ENCODE measurements at places on chromosomes 7 and 10.

- no peak for DNase-seq
Measured at GRCh38 chr10:17606547-17607040, 10.6 kb downstream of the HACD1 start.

DNA sequence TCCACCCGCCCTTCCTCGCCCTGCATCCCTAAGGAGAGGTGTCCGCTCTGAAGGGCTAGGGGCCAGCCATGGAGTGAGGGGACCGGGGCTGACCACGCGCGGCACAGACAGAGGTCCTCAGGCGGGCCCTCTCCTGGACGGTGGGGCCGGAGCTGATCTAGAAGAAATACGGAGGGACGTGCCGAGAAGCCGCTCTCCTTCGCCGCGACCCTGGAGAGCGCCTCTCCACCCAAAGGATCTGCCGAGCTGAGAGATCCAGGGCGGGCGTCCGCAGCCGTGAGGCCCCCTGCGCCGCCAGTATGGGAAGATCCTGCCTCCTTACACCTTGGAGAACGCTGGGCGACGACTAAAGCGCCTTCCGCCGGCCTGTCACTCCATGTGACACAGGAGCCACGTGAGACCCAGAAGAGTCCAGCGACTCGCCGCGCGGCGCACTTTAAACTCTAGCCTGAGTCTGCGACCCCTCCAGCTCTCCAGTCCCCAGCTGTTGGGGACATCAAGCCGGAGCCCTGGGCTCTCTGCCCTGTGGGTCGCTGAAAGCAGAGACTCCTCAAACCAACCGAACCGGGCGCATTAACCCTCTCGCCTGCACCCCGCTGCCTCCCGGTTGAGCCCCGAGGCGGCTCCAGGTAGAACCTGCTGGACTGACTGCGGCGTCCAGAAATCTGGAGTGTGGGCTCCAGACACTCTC lies 1.5 kb upstream of the SFMBT2 start:
- peak; percentile 57 for DNase-seq

DNA sequence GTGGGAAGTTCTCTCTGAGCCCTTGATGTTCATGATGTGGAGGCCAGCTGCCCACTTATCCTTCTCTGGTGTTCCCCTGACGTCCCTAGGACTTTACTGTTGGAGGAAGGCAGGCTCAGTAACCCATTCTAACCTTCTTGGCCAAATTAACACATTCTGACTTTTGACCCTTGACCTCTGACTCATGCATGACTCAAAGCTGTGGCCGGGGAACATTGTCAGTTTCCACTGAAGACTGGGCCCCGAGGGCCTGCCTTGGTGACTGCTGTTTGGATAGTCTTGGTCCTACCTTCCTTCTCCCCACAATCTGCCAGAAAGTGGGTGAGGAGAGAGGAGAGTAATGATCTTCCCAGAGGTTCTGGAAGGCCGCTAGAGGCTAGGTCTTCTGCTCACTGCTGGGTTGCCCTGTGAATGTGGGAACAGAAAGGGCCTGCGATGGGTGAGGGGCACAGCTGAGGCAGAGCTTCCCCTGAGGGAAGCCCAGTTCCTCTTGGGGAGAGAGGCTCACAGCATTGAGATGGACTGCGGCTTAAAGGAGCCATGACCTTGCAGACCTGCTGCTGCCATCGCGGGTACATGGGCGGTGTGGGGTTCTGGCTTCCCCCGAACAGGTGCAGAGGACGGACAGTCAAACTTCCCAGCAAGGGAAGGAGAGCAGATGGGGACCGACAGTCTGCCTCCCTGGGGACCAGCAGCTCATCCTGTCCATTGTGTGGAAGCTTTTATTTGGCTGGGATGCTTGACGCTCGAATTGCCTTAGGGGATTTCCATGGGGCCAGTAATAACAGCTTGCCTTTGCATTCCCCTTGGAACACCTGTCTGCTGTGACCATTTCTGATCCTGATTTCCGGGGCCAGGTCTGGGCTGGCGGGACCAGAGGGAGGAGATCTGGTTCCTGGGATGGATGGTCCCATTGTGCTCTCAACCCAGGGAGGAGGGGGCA lies 43.8 kb downstream of the ADAMTS14 start:
- peak; percentile 15 for DNase-seq

DNA sequence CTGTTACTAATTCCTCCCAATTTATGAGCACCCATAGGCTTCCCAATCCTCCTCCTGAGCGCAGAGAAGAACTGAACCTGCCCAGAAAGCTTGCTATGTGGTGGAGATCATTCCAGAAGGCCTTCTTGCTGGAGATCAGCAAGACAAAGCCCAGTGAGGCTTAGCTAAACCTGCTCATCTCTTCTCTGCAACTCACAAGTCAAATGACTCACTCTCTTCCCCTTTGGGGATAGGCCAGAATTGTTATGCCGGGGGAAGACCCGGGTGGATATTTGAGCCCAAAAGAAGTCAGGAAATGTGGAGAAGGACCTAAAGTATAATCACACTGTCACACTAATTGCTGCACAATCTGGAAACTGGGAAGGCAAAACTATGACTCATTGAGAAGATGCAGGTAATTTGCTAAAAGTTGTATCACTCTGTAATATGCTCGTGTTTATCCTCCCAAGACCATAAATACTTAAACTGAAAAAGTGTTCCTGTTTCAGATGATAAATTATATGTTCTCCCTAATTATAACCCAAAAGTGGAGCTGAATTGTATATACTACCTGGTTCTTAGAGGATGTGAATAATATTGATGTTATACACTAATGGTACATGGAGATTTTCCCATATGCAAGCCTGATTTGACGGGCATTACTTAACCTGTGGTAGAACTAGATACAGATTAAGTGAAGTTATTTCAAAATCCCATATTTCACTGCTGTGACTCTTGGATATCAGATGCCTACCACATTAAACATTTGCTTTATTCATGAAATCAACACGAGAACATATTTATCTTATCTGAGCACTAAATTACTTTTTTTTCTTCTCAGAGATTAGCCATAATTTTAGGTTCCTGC lies 6.4 kb downstream of the NEBL start:
- no peak for DNase-seq

GRCh38 chr7:75946207-75946855 lies 31.4 kb downstream of the POR start:
- DNase-seq = no peak

GRCh38 chr10:86192691-86193090 lies 173.9 kb downstream of the GRID1 start:
- no peak for DNase-seq

DNA sequence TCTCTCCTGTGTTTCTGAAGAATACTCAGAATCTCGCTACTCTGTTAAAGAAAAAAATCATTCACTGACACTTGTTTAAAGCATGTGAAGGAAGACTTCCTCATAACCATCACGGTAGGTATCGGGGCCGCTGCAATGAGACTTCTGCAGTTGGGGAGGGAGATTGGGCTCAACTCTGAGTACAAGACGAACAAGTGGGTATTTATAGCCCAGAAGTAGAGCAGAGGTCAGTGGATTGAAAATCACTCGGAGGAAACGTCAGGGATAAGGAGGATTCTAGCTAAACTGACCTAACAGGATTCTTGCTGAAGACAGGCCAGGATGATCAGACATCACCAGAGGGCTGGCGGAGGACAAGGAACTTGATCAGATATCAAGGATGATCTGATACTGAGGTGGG lies 33.3 kb downstream of the ITPRIP start:
- no peak for DNase-seq

- no peak for DNase-seq
Measured at GRCh38 chr7:7795203-7795602, 76.8 kb upstream of the RPA3 start.

GRCh38 chr7:47937065-47937687 lies 11.1 kb downstream of the PKD1L1 start:
- no peak for DNase-seq

DNA sequence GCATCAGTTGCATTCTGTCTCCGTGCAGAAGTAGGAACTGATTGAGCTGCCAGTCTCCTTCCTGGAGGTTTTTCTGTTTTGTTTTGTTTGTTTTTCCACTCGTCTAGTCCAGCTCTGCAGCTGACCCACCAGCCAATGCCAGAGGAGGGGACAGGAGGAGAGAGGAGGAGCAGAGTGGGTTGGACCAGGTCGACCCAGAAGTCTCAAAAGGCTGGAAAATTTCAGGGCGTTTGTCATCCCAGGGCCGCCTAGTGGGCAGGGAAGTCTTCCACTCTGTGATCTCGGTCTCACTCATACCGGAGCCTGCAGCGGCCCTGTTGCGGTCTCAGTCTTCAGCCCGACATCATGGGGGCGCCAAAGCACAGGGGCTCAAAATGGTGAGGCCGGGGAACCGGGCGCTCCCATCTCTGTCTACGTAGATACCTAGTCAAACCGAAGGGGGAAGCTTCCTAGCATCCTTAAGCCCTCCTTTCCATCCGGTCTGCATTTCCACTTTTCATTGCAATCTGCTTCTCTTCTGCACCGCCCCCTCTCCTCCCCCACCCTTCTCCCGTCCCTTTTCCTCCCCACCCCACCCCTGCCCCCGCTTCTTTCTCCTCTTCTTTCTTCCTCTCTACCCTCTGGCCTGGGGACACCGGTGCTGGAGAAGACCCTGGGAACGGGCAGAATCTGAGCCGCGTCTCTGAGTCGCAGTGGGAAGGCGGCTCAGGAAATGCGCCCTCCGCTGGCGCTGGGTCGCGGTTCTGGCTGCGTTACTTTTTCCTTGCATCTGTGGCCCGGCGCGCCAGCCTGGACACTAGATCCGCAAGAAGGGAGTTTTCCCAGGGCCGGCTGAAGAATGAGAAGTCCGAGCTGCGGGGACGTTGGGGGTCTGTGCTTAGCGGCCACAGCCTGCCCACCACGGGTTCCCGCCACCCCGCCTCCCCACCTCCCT lies 16.2 kb upstream of the PAX2 start:
- DNase-seq = peak; percentile 45

GRCh38 chr10:124124123-124124768 lies 30.8 kb upstream of the CHST15 start:
- no peak for DNase-seq

- DNase-seq = no peak
Measured at GRCh38 chr10:114758331-114758730, 63.2 kb upstream of the FHIP2A start.

- no peak for DNase-seq
Measured at GRCh38 chr7:12670000-12670729, 17.3 kb upstream of the ARL4A start.

GRCh38 chr10:59175538-59176240 lies 754 bp upstream of the PHYHIPL start:
- no peak for DNase-seq

DNA sequence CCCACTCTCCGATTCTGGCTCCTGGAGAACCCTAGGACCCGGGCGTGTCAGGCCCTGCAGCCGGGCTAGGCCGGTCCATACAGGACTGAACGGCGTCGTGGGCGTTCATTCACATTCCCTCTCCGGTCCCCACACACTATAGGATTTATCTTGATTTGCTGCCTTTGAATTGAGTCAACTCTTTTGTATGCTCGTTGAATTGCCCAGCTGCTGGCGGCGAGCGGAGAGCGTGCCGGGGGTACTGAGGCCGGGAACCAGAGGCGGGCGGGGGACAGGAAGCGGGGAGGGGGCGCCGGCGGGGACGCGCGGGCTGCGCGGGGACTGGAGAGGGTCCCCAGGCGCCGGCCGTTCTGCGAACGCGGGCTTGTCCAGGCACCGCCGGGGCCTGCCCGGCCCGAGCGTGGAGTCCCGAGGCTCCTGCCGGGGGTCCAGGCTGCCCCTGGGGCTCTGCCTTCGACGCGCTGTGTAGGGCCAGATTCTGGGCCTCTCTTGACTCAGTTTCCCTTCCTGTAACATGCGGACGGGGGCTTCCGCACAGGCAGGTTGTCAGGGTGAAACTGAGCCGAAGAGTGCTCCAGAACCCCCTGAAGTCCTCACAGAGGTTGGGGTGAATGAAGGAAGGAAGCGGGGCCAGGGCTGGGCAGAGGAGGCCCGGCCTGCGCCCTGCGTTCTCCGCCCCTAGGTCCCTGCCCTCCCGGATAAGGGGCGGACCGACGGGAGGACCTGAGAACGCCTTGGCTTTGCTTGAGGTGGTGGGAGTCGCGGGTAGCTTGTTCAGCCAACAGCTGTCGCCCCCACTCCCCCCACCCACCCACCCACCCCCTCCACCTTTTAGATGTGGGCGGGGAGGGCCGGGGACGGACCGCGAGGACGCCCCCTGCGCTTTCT lies 769 bp upstream of the ELFN1 start:
- DNase-seq = peak; percentile 14

DNA sequence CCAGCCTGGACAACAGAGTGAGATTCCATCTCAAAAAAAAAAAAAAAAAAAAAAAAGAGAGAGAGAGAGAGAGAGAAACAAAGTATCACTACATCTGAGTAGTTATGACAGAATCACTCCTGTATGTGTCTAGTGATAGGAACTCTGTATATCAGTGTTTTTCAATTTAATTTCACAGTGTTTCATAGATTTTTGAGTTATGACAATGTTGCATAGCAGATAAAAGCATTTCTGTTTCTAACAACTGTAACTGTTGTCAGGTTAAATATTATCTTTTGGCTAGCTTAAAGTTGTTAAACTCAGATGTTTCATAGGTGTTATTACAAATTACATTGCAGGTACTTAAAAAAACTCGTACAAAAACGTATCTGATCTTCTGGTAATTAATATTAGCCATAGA lies 60.3 kb downstream of the PLXDC2 start:
- DNase-seq = no peak

DNA sequence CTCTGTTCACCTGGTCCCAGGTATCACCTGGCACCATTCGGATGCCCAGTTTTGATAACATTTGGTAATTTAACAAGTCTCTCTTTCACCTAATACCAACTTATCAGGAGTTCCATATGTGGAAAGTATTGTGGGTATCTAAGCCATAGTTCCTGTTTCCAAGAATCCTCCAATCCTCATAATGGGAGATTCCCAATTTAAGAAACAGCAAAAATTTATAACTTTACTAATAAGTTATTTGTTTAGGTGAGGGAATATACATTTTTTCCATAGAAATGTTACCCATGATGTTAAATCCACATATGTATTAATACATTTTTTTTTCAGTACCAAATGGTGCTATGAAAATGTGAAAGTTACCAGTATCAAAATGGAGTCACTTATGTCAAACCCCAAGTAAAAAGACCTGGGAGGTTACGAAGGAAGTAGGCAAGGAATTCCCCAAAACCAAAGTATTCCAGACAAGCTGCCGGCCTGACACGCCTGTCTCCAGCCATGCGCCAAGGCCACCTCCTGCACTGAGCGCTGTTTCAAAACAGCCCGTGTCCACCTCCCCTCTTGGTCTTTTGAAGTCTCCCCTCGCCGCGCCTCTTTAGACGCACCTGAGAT lies 44.8 kb downstream of the PRKCQ start:
- DNase-seq = no peak

Data from stimulated activated naive CD8-positive, alpha-beta T cell treated with anti-CD3 and anti-CD28 coated beads, Interleukin-15, amount 100 ng/mL, for 72 hours (primary cell).